ENCODE measurements at places on chromosomes 1 and 21.

DNA sequence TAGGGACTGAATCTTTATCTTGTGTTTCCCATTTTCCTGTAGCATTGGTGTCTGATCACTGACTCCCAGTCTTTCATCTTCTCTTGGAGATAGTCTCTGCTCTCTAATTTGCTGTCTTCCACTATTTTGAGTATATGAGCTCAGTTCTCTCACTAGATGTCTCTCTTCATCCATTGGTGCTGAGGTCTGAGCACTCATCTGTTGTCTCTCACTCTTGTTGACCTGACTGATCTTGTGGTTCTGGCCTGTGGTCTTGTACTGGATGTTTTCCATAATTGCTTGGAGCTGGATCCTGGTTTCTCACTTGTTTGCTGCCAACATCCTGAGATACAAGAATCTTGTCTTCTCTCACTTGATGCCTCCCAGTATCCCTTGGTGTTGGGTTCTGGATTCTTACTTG lies 25.1 kb upstream of the S100A11 start:
- no peak for DNase-seq

DNA sequence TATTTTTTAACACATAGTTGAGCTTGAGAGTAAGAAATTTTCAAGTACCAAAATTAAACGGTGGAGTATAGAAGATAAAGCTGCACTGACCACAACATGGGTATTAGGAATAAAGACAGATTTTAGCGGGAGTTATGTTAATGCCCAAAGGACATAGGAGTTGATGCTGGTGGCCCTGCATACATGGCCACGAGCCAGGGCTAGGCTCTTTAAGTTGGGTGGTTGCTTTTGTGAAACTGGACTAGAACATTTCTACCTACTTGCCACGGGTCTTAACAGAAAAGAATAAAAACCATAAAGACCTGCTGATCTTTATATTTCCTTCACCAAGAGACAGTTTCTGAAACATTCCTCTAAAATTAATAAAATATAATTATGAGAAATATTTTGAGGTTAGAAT lies 14.9 kb downstream of the EDEM3 start:
- DNase-seq, result no peak

- DNase-seq, result no peak
Measured at GRCh38 chr1:164560121-164560541, 1.1 kb downstream of the PBX1 start.

DNA sequence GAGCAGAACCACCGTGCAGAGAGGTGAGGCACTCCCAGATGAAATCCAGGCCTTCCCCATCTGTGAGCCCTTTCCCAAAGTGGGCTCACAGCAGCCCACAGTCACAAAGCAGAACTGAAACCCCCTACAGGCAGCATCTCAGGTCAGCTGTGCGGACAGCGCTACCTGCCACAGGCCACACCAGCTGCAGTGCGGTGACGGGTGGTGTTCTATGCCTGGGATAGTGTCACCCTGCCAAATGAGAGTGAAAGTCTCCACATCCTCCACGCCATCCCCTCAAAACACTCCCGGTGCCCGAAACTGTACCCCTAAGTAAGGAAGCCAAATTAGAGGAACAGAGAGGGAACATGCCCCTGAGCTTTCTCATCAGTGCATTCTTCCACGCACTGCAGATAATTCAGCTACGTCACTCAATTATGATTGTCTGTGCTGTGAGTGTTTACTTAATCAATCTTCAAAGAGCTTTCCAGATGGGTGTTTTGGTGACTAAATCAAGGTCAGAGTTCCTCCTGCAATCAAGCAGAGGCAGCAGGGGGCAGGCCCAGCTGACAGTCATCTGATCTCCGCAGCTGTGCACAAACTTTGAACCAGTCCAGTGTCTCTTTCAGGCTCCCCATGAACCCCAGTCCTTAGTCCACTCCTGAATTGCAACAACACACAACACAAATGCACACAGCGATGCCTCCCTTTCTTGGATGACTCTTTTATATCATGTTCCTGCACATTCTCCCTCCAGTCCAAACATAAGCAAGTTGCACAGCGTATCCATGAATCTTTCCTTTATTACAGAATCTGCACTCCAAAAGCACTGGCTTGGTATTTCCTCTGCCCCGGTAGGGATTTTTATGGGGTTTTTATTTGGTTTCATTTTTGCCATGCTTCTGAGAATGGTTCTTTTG lies 150.0 kb downstream of the TOMM20 start:
- no peak for DNase-seq

- DNase-seq, result no peak
Measured at GRCh38 chr1:42259059-42259738, 75.8 kb downstream of the FOXJ3 start.

DNA sequence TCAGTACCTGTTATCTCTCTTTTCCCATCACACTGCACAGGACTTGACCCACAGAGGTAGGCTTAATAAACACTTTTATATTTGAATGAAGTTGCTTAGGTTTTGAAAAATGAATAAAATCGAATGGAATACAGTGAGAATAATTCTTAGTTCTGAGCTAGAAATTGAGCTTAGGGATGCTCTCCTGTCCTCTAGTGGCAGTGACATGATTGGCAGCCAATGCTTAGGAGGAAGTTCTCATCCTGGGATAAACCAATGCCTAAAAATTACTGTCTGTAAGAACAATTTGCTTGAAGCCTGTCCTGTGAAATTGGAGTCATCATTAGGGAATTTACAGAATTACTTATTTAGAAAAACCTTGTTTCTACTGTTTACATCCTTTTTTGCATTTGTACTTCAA lies 21.3 kb upstream of the CYP4X1 start:
- no peak for DNase-seq

DNA sequence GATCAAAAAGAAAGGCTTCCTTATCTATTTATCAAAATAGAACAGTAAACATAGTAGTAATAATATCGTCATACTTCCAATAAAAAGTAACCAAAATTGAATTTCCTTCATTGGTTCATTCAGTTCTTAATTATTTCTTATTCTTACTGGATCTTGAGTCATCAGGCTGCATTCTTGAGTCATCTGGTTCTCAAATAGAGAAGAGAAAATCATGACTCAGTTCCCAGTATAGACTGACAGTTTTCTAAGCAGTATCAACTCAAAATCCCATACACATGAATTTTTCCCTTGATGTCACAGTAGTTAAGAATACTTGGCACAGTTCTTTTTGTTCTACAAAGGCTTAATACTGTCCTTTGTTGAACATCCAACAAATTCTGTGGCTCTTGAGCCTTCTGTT lies 626.9 kb upstream of the ADGRL4 start:
- no peak for DNase-seq

All from T-helper 2 cell (primary cell).